ENCODE measurements at places on chromosomes 13 and 19.

GRCh38 chr19:49840736-49841249 lies 10.2 kb upstream of the PTOV1 start:
- no peak for DNase-seq

GRCh38 chr13:40026741-40027140 lies 371.3 kb downstream of the COG6 start:
- no peak for DNase-seq

DNA sequence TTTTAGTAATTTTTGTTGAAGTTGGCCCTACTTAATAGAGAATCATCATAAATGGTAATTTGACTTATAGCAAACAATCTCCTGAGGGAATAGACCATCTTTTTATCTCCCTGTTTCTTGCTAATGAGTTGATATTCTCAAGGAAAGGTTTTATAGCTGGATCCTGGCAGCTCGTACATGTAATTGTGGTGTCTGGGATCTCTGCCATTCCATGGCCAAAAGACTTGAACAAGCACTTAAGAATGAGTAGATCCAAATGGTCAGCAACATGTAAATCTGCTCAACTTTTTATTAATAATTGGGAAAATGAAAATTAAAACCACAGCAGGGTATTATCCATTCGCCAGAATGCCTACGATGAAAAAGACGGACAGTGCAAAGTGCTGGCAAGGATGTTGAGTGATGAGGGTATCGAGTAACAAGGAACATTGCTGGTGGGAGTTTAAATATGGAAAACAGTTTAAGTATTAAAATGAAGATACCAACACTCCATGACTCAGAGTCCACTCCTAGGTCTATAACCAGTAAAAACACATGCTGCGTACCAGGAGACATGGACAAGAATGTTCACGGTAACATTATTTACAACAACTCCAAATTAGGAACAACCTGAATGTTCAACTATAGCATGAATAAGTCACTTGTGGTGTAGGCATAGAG lies 5.1 kb upstream of the GPR18 start:
- no peak for DNase-seq

GRCh38 chr13:66972659-66973058 lies 257.5 kb downstream of the PCDH9 start:
- DNase-seq: no peak

DNA sequence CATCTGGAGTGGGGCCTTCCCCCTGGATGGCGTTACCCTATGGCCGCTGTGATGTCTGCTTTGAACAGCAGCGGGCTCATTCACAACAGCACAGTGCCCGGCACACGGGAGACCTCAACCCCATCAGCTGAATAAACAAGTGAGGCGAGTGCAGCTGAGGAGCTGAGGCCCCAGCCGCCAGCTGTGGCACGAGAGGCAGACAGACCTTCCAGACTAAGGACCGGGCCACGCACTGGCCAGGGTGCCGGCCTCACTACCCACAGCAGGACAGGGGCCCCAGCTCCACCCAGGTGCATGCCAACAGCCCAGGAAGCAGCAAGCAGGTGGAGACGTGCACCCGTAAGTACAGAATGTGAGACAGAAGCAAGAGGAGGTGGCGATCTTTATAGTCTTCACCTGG lies 39.6 kb downstream of the STK24 start:
- DNase-seq: no peak

GRCh38 chr13:48950501-48950875 lies 25.2 kb upstream of the FNDC3A start:
- DNase-seq: no peak

- no peak for DNase-seq
These were observed 31.9 kb downstream of the ZNF726 start for GRCh38 chr19:23946569-23946968.

GRCh38 chr13:33034882-33035520 lies 18.8 kb downstream of the KL start:
- DNase-seq: no peak

DNA sequence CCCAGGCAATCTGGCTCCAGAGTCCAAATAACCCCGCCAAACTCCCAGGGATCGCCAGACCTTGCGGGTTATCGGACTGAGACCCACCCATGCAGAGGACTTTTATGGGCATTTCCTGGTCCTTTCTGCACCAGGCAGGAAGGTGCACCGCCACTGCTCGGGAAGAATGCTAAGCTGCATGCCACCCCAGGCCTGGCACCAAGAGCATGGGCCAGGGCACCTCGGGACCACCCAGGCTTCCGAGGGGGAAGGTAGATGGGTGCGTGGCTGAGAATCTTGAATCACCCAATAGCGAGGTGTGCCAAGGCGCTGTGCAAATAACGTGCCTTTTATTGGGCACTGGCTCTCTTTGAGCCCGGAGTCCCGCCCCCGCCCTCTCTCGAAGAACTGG lies 422 bp upstream of the ZNF575 start:
- DNase-seq: no peak

DNA sequence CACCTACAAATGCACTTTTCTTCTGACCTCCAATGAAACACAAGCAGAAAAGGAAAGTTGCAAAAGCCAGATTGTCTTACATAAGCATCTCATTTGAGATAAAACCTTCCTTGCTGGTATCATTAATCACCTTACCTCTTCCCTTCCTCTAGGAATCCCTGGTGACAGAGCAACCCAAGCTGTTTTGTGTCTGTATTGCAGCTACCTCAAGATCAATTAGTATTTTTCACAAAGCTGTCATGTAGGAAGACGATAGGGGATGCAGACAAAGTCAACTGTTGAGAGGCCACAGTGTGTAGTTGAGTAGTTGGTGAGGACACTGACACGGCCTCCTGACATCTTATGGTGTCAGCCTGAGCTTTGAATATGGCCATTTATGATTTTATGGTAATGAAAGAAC lies 339.1 kb upstream of the SLC10A2 start:
- DNase-seq: no peak

DNA sequence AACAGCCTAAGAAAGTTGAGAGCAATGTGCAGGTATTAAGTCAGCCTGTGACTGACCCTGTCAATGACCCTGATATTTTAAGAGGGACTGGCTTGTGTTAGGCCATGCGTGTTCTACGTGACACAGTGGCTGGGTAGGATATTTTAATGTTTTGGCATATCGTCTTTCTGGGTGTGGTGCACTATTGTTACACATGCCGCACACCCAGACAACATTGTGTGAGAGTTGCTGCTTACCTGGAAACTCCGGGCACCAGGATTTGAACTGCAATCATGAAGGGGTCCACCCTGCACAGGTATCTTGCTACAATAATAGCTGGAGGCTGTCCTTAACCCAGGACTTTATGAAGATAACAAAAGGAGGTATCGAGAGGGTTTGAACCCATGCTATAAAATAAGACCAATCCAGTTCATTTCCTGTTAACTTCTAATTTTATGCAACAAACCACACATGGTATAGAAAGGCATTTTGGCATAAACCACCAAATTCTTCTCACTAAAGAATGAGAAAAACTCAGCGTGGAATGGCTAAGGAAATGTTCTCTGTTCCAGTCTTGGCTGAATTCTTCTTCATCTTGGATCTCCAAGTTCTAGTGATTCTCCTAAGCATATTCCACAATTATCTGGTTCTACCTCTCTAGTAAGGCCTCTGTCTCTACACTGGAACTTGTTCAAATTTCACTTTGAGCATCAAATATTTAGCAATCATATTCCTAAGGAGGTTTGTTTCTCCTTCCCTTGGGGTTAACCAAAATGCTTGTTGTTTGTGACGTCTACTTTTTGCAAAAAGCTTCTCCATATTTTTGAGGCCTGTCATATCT lies 38.7 kb upstream of the POMP start:
- DNase-seq: no peak

- no peak for DNase-seq
These were observed 31.5 kb downstream of the DPY19L3 start for GRCh38 chr19:32437096-32437495.

GRCh38 chr13:98353750-98354149 lies 176.7 kb upstream of the RNF113B start:
- DNase-seq: no peak

- DNase-seq: no peak
These were observed 977.6 kb downstream of the SLITRK5 start for GRCh38 chr13:88648598-88649373.

GRCh38 chr19:30540761-30541160 lies 168.6 kb downstream of the ZNF536 start:
- peak; percentile 74 for DNase-seq

GRCh38 chr13:29908416-29909080 lies 58.1 kb upstream of the UBL3 start:
- no peak for DNase-seq

GRCh38 chr19:47099576-47100050 lies 14.0 kb downstream of the ZC3H4 start:
- peak; percentile 28 for DNase-seq

GRCh38 chr19:47618771-47619170 lies 9.8 kb downstream of the BICRA start:
- DNase-seq: no peak

GRCh38 chr13:108629181-108629752 lies at the start of gene MYO16:
Gene MYO16, plus strand, starts transcription at chr13:108629611. Its CDS starts 234 bp downstream, at chr13:108629845.
- no peak for DNase-seq

GRCh38 chr19:16382775-16383543 lies 58.3 kb downstream of the KLF2 start:
- peak; percentile 81 for DNase-seq

DNA sequence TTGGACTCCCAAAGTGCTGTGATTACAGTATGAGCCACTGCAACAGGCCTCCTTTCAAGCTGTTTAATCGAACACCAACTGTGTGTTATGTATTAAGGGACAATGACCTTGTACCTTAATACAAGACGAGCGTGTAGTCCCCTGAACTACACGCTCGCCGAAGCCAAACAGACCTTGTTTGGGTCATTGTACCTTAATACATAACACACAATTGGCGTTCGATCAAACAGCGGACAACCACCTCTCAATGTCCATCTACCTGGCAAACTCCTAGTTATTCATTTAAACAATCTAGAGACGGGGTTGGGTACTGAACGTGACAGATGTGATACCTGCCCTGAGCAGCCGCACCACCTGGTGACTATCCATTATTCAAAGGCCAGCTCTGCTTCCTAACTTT lies 1.3 kb downstream of the CHERP start:
- DNase-seq: no peak

- DNase-seq: no peak
These were observed 12.8 kb downstream of the ONECUT3 start for GRCh38 chr19:1765904-1766799.

GRCh38 chr19:45667620-45668341 lies at the start of gene GIPR:
Gene GIPR, plus strand, starts transcription at chr19:45668221. Its CDS starts 1,300 bp downstream, at chr19:45669521.
- peak; percentile 49 for DNase-seq

DNA sequence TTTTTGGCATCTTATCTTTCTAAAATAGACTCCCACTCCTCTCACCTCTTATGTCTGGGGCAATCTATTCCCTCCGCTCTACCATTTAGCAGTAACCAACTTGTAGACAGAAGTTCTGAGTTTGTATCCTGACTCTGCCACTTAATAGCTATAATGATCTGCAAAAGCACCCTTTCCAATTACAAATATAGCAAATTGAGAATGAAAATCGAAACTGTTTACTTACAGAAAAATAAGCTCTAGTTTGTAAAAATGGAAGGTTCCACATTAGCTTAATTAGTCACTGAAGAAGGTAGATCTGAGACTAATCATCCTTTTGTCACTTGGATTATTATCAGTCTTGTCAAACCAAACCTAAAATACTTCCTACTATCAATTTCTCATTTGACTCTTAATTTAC lies 409.3 kb downstream of the DIAPH3 start:
- DNase-seq: no peak

DNA sequence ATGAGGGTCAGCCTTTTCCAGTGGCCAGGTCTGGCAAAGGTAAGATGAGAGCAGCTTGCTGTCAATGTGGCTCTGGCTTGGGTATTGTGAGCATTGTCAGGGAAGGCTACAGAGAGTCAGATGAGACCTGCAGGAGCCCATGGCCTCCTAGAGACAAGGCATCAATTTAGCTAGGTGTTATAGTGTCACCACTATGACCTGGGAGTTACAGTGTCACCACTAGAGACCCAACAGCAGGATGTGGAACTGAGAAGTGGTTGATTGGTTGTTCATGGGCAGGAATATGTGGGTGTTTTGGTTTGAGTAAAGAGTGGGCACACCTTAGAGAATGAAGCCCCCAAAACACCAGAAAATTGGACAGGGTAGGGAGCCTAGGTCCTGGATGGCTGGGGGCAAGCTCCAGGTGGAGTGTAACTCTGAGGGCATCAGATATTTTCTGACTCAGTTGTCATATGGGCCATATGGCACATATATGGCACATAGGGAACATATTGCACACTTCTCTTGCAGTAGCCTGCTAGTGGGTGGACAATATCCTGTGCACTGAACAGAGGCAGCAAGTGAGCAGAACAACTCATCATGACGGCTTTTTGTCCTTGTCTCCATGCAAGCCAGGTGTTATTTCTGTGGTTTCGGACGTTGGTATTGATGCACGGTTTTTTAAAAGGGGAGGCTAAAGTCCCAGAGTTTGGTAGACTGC lies 46.3 kb upstream of the CEACAM21 start:
- no peak for DNase-seq

DNA sequence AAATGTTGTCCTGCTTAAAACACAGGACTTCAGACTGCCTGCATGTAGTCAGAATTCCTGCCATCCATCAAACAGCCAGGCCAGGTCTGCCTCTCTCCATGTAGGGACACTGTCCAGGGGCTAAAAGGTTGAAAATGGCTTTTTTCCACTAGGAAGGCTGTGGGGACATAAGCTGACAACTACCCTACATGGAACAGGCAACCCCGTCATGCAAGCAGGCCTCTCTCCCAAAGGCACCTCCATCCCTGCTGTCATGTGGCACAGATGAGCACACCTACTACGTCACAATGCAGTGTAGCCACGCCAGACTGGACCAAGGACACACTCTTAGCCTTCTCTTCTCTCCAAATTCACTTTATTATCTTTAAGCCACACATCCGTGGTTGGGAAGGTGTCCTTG lies 40.8 kb downstream of the LATS2 start:
- DNase-seq: no peak

DNA sequence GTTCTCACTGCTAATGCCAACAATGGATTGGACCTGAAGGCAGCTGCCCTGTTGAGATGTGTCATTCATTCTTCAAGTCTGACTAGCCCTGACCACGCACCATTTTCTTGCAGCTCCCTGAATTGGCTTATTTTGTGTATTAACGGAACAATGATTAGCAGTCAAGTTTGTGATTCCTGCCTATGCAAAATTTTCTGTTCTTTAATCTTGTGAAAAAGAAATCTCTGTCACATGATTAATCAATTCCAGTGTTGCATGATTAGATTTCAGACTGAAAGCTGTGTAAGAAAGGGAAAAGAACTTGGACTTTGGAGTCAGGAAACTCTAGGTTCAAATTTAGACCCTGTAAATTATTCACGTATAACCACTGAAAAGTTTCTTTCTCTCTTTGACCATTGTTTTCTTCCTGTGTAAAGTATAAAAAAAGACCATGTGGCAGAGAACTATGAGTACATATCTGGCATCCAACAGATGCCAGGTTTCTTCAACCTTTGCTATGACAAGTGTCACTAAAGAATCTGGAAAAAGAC lies 64.5 kb upstream of the SLC10A2 start:
- no peak for DNase-seq

DNA sequence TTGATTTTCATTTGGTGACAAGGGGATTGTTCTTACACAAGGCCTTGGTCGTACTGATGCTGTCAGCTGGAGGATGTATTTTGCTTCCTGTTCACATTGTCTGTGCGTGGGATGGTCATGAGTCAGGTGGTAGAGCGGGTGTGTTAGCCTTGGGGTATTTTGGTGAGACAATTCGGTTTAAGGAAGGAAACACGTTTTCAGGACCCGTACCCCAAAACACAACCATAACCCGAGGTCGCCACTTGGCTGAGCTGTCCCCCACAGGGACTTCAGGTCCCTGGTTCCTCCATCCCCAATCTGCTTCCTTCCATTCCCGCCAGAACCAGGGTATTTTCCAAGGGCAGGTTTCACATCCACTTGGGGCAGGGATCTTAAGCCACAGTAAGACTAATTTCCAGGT lies 15.0 kb downstream of the MYO9B start:
- DNase-seq: peak; percentile 90

GRCh38 chr19:19591133-19591825 lies 27.2 kb downstream of the PBX4 start:
- peak; percentile 91 for DNase-seq

Measured in NB4 (cell line).